Glomerular endothelial cell (primary cell): ENCODE measurements at places on chromosomes 1 and 21. TPM values are rescaled to one million over a fixed set of nuclear protein-coding genes. Genes with fewer than 3 reads are reported as not detected.

The NES gene
- total RNA-seq, result 250 and 276 TPM in 2 replicates

The CRP gene
- total RNA-seq, result not detected in 2 replicates

The RIPK4 gene
- 1.9 and 5.7 TPM in 2 replicates for total RNA-seq

- no peak for DNase-seq
These were observed 16.8 kb upstream of the POGZ start for GRCh38 chr1:151476083-151476482.

DNA sequence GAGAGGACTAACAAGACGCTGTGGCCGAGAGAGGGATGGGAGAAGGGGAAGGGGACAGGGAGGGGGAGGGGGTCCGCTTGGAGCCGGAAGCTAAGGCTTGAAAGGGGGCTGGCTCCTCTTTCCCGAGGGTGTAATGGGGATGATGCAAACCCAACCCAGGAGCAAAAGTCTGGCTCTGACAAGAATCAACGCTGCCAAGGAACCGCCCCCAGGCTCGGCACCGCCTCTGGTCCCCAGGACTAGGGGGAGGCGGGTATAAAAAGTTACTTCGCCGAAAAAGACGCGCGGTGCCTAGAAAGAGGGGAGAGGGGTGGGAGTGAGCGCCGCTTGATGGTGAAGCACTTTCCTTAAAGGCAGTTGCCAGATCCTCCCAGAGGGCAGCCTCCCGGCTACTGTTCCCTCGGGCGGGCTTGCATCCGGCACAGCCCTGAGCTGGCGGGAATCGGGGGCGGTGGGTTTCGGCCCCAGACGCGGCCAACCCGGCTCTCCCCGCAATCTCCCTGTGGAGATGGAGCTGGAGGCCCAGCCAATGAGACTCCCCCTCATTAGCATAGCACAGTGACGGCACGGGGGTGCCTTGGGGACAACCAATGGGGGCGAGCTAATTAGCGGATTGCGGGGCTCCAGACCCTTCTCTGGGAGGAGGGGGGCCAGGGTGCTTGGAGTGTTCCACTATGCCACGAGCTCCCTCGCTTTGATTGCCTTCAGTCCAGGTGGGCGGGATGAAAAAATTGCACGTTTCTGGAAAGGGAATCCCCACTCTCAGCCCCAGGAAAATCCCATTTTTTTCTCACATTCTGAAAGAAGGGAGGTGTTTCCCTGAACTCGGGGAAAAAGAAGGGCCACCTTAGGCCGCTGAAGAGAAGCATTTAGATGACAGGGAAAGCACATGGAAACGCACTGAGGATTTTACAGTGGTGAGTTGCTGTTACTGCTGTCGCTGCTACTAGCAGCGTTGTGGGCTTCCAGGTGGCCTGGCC lies at the start of gene KCNT2:
Gene KCNT2, minus strand, starts transcription at position 51 of the 980 bp plus-strand sequence. CDS start 131 bp downstream, outside the sequence.
- DNase-seq, result no peak

- no peak for DNase-seq
These were observed 581.1 kb downstream of the KCNT2 start for GRCh38 chr1:196027127-196027526.

DNA sequence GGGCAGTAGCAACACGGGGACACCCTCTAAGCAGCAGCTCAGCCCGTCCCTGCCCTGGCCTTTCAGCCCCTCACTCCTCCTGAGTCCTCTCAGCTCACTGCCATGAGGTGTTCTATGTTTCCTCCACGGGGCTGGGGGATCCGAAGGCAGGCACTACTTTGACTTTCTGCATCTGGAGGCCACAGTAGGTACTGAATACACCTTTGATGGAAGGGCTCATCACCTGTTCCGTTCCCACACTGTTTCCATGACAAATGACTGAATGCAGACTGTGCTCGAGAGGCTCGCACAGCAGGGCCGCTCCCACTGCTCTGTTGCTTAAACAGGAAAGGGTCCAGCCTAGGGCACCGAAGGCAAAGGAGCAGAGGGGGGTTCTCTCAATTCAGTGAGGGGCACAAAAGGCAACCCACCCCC lies 77.6 kb upstream of the DNAH14 start:
- DNase-seq, result no peak

- no peak for DNase-seq
These were observed 47.9 kb downstream of the PHACTR4 start for GRCh38 chr1:28417441-28417922.
